ENCODE measurements at places on chromosomes 16 and 17.

DNA sequence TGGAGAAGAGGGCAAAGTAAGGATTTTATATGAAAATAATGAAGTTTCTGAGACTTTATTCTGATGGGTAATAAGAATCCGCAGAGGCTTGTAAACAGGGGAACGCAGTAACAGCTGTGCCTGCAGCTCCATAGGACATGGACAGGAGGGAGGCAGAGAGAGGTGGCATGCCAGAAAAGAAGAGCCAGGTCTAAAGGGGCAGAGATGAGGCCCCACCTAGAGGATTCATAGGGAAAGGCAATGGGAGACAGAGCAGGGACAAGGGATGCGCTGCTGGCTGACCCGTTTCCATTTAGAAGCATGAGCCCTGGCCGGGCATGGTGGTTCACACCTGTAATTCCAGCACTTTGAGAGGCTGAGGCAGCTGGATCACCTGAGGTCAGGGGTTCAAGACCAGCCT, 340.3 kb upstream of the CDH5 start:
- no peak for DNase-seq

DNA sequence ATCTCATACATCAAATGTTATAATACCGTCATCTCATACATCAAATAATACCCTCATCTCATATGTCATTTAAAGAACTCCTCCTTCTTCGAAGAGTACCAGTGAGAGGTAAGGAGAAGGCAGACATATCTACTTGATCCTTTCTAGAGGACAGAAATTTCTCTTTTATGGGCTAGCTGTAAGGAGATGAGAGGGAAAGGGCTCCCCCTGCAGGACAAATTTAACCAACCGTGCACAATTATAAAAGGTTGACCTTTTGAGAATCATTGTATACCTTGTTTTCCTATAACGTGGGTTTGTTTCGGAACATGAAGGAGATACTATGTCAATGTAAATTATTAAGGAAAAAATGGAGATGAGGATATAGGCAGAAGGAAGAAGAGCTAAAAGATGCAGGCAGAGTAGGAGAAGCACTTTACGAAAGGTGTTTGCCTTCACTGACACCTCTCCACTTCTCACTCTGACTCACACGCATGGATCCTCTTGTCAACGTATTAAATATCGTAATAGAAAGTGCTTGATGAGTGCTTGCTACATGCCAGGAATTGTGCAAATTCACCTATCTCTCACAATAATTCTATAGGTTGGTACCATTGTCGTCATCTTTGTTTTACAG, 465.9 kb upstream of the ERCC4 start:
- no peak for DNase-seq

GRCh38 chr17:82330322-82331239, 3.0 kb downstream of the SECTM1 start:
- DNase-seq = no peak

DNA sequence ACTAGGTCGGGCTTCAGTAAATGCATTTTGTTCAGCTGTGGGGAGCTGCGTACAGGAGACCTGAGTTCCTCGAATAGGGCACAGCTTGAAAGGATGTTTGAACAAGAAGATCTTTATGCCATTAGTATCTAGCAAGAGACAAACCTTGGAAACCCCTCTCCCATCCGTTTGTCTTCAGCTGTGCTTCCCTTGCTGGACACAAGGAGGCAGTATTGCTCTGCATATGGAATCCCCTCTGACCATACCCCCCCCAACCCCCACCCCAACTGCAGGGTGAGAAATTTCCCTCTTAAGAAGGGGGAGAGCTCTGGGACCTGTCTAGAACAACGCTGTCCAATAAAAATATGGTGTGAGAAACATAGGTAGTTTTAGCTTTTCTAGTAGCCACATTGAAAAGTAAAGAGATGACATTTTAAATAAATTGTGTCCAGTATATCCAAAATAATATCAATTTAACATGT, 1.6 kb downstream of the MRM1 start:
- no peak for DNase-seq

GRCh38 chr17:43640491-43641252, 21.1 kb downstream of the MEOX1 start:
- DNase-seq = no peak

DNA sequence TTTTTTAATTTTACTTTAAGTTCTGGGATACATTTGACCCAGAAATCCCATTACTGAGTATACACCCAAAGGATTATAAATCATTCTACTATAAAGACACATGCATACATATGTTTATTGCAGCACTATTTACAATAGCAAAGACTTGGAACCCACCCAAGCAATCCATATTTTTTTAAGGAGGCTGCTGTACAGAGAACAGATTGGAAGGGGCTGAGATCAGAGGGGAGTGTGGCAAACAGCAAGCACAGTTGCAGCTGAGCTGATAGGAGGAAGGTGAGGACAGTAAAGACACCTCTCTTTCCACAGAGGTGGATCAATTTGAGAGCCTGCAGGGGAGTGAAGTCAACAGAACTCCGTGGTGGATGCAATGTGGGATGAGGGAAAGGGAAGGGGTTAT, 10.2 kb upstream of the TMEM238L start:
- DNase-seq = no peak

DNA sequence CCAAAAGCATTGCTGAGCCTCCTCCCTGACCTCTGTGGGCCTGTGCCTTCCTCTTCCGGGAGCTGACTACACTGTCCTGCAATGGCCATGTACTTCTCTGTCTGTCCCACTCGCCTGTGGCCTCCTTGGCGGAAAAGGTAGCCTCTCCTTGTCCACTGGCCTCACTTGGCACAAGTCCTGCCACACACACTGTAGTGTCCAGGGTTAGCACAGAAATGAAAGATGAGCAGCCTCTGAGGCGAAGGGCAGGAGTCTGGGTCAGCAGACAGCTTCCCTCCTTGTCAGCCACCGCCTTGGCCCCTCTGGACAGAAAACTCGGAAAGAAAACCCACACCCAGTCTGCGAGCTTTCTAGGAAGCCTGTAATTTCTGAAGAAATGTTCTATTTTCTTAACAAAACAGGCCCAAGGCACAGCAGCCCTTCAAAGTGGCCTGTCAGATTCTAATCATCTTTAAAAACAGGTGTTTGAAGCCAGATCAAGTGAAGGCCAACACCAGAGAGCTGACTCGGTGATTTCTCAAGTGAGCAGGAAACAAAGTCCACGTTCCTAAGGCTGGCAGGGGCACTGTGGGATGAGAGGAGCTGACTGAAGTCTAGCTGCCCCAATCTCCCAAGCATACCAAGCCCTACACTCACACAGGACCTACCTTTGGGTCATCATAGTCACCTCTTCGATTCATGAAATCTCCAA, 67.2 kb downstream of the GTF3C1 start:
- DNase-seq = no peak

DNA sequence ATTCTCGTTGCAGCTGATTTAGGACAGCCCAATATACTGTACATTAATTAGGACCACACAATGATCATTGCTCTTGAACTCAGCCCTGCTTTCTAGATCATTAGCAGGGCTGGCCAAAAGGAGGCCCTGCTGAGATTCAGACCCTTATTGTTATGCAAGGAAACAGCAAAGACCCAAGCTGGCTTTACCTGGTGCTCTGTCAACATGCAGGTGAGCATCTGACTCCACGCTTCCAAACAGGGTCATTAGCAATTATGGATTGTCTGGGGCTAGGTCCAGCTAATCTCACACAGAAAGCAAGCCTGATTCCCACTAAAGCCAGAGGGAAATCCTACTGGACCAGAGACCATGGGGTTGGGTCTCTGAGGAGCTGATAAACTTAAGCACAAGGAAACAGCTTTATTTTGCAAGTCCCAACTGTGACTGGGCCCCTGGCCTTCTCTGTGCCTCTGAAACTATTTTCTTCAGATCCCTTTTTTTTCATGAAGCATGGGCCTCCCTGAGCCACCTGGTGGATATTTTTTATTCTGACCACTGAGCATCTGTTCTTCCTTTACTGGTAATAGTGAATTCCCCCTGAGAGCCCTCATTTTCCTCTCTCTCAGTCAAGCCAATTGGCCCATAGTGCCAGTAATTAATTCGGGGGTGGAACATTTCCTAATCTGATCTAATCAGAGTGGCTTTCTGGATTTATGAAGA, 236.1 kb downstream of the GRIN2A start:
- no peak for DNase-seq

- no peak for DNase-seq
Observed at GRCh38 chr16:85234310-85235204, 122.3 kb upstream of the CIBAR2 start.

DNA sequence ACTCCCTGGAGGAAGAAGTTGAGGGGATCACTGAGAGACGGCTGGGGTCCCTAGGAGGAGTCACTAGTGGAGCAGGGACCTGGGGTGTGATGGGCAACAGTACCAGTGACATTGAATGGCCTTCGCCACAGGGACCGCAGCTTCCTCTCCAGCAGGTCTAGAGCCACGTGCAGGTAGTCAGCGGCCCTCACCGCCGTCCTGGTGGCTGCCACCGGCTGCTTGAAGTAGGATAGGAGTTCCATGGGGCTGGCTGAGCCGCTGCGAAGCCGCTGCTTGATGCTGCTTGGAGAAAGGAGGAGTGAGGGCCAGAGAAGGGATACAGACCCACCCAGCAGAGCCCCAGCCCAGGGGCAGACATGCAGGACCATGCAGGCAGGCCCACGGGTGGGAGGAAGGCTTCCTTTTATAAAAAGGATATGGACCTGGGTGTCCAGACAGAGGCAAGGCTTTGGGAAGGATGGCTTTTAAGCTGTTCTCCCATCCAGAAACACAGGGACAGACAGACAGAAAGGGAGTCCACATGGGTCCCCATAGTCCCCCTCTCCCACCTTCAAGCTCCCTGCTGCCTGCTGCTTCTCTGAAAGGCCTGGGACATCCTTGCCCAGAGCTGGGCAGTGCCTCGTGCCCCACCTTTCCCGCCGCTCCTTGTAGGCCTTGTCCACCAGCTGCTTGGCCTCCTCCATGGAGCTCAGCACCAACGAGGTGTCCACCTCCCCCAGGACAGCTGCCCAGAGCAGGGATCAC, 827 bp downstream of the MPO start:
- DNase-seq = no peak

DNA sequence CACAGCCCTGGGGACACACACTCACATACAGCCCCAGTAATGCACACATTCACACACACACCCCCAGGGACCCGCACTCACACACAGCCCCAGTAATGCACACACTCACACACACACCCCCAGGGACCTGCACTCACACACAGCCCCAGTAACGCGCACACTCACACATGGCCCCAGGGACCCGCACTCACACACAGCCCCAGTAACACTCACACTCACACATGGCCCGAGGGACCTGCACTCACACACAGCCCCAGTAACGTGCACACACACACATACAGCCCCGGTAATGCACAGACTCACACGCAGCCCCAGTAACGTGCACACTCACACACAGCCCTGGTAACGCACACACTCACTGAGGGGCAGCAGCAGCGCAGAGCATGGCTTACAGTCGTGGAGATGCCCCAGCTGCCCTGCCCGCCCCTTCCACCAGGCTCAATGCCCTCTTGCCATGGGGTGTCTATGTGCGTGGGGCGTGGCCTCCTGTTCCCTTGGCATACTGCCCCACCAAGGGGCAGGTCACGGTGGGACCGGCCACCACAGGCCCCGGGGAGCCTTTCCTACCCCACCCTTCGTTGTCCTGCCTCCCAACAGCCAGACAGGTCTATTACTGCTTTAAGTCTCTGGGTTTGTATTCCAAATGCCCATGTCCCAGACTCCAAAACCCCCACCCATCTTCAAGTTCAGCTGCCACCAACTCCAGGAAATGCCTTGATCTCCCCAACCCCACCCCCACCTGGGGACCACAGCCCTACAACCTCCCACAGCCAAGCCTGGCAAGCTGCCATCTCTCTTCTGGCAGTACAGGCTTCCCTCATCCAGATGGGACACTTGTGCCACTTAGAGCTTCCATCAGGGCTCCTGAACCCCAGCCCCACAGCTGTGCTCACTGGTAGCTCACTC, 2.7 kb downstream of the CCDC102A start:
- DNase-seq = no peak

- DNase-seq = no peak
Observed at GRCh38 chr17:66414561-66415175, 112.3 kb downstream of the PRKCA start.

GRCh38 chr16:82990155-82990554, 363.4 kb downstream of the CDH13 start:
- no peak for DNase-seq
